ENCODE measurements at places on chromosomes 13 and 19. TPM values are rescaled to one million over a fixed set of nuclear protein-coding genes. Genes with fewer than 3 reads are reported as not detected.

SLAIN1 gene
- not detected for total RNA-seq

RASIP1 gene
- total RNA-seq, result 11.3 TPM

AMER2 gene
- not detected for total RNA-seq

VSTM2B gene
- not detected for total RNA-seq

ZSCAN4 gene
- total RNA-seq, result 0.17 TPM

ACP5 gene
- total RNA-seq, result 14.5 TPM

KCTD12 gene
- total RNA-seq, result 24.4 TPM

CALR3 gene
- not detected for total RNA-seq

ARID3A gene
- total RNA-seq, result 9.4 TPM
